T-helper 17 cell (primary cell): ENCODE measurements at places on chromosomes 16 and 17. TPM values are rescaled to one million over a fixed set of nuclear protein-coding genes. Genes with fewer than 3 reads are reported as not detected.

The TMC7 gene
- total RNA-seq = not detected

The KRT20 gene
- not detected for total RNA-seq

The CCL16 gene
- total RNA-seq = not detected

The SLC38A8 gene
- total RNA-seq = not detected

The HEATR9 gene
- 0.50 TPM for total RNA-seq

The NPIPB5 gene
- total RNA-seq = 615 TPM

The SHBG gene
- total RNA-seq = 0.40 TPM

The BANP gene
- 46.9 TPM for total RNA-seq

The CNGB1 gene
- not detected for total RNA-seq

The HID1 gene
- total RNA-seq = 14.9 TPM

The SSTR5 gene
- total RNA-seq = not detected

The POLR2A gene
- total RNA-seq = 572 TPM

The MYH11 gene
- total RNA-seq = 0.22 TPM

The SRRM2 gene
- total RNA-seq = 1,185 TPM

The ABCA9 gene
- not detected for total RNA-seq

The PLD6 gene
- 13.2 TPM for total RNA-seq

GRCh38 chr17:9244066-9245052 lies 223.0 kb downstream of the NTN1 start:
- no peak for DNase-seq
- H3K27ac ChIP-seq = peak overlapping the region; percentile 45
- no peak overlapping the region for H3K4me3 ChIP-seq
- no peaks in the 10 kb centered on the region for H3K27me3 ChIP-seq
- H3K36me3 ChIP-seq = peaks cover 2% of the 10 kb centered on the region

DNA sequence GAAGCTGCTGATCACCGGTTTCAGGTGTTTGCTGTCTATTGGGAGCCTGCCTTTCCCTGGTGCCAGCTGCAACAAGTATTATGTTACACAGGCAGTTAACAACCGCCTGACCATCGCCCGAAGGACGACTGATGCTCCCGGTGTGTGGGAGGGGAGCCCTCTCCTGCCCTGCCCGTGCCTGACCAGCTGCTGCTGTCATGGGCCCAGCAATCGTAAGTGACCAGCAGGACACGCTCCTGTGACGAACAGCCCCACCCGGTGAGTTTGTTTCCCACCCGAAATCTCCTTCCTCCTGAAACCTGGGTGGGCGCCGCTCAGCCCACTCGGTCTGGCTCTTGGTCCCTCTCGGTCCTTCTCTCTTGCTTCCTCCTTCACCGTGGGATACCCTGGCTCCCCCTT lies 17.9 kb upstream of the UBE2I start:
- no peaks in the 10 kb centered on the region for H3K36me3 ChIP-seq
- H3K27me3 ChIP-seq = peaks cover 41% of the 10 kb centered on the region
- no peaks in the 10 kb centered on the region for H3K4me1 ChIP-seq
- no peak for DNase-seq
- H3K4me3 ChIP-seq = no peak overlapping the region
- no peak overlapping the region for H3K27ac ChIP-seq

GRCh38 chr17:48630925-48631692 lies 5.0 kb upstream of the HOXB9 start:
- DNase-seq = peak; percentile 1
- no peak overlapping the region for H3K4me3 ChIP-seq
- peaks cover 2% of the 10 kb centered on the region for H3K36me3 ChIP-seq
- H3K27ac ChIP-seq = no peak overlapping the region
- H3K27me3 ChIP-seq = peaks cover 94% of the 10 kb centered on the region

- peak overlapping the region; percentile 100 for H3K4me3 ChIP-seq
- peak overlapping the region; percentile 89 for H3K27ac ChIP-seq
- DNase-seq = no peak
- no peaks in the 10 kb centered on the region for H3K27me3 ChIP-seq
These were observed 1.2 kb downstream of the GID4 start for GRCh38 chr17:18040261-18040858.

DNA sequence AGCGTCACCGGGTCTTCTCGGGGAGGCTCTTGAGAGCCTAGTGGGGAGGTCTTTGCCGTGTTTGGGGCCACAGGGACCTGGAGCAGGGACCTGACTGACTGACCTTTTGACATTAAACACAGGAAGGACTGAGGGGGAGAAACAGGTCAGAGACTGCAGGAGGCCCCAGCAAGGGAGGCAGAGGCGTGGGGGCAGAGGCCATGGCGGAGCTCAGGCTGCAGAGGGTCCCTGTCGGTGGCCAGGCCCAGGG lies 41.6 kb upstream of the GSE1 start:
- peak overlapping the region; percentile 75 for H3K4me3 ChIP-seq
- no peaks in the 10 kb centered on the region for H3K27me3 ChIP-seq
- peak overlapping the region; percentile 39 for H3K27ac ChIP-seq

GRCh38 chr16:118857-119256 lies 19.6 kb downstream of the NPRL3 start:
- peaks cover 2% of the 10 kb centered on the region for H3K36me3 ChIP-seq
- no peak for DNase-seq
- H3K27ac ChIP-seq = no peak overlapping the region
- H3K4me3 ChIP-seq = no peak overlapping the region

DNA sequence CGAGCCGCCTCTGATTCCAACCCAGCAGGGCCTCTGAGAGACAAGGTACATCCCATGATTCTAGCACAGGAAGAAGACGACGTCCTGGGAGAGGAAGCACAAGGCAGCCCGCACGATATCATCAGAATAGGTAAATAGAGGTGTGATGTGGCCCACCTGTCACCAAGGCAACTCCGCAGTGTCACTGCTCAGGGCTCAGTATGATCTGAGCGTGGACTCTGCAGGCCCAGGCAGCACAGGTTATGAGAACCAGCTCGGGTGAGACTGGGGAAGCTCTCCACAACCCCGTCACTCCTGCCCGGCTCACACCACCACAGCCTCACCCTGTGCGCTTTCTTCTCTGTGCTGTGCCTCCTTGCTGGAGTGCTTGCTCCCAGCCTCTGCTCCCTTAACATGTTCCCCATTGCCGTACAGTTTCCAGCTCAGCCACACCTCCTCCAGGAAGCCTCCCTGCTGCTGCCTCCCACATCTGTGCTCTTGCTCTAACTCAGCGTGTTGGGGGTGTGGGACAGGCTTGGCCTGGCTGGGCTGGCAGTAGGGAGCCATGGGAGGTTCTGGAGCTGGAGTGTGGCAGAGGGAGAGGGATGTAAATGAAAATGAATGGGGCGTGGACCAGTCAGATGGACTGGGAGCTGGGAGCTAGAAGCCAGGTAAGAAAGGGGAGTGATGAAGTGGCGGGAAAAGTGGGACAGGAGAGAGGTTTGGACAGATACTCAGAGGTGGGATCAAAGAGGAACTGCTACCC lies 7.7 kb downstream of the METTL22 start:
- no peak for DNase-seq
- H3K36me3 ChIP-seq = peaks cover 8% of the 10 kb centered on the region
- H3K27ac ChIP-seq = no peak overlapping the region
- no peak overlapping the region for H3K4me3 ChIP-seq
- H3K27me3 ChIP-seq = no peaks in the 10 kb centered on the region

GRCh38 chr17:18233803-18234518 lies 8.5 kb downstream of the LLGL1 start:
- H3K36me3 ChIP-seq = peaks cover 3% of the 10 kb centered on the region
- H3K27me3 ChIP-seq = no peaks in the 10 kb centered on the region
- no peak overlapping the region for H3K27ac ChIP-seq
- DNase-seq = no peak
- peaks cover 5% of the 10 kb centered on the region for H3K4me1 ChIP-seq
- H3K4me3 ChIP-seq = no peak overlapping the region

DNA sequence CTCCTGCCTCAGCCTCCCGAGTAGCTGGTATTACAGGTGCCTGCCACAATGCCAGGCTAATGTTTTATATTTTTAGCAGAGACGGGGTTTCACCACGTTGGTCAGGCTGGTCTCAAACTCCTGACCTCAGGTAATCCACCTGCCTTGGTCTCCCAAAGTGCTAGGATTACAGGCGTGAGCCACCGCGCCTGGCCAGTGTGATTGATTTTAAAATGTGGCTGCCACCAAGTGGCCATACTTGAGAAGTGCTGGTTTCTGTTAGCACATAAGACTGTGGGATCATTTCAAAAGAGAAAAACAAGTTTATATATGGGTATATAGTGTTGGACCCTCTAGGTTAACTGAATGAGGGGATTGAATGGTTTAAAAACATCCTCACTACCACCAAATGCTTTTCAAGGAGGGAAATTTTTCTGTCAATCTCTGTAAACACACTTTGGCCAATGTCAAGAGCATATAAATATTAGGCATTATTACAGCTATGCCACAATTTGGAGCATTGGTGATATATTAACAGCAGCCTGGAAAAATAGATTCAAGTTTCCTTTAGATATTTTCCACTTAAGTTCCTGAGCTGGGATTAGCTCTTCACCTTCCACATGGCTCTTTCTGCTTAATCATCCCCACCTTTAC lies 13.5 kb upstream of the DHRS13 start:
- H3K27me3 ChIP-seq = no peaks in the 10 kb centered on the region
- DNase-seq = no peak
- no peak overlapping the region for H3K4me3 ChIP-seq
- H3K36me3 ChIP-seq = peaks cover 14% of the 10 kb centered on the region
- peaks cover 9% of the 10 kb centered on the region for H3K4me1 ChIP-seq
- peak overlapping the region; percentile 67 for H3K27ac ChIP-seq

- no peak overlapping the region for H3K4me3 ChIP-seq
- no peak overlapping the region for H3K27ac ChIP-seq
- peaks cover 5% of the 10 kb centered on the region for H3K4me1 ChIP-seq
- peaks cover 18% of the 10 kb centered on the region for H3K27me3 ChIP-seq
- no peaks in the 10 kb centered on the region for H3K36me3 ChIP-seq
These were observed 18.3 kb upstream of the CCL5 start for GRCh38 chr17:35898283-35899070.

GRCh38 chr17:752002-752619 lies at the start of gene GEMIN4:
TSS of gene GEMIN4 (minus strand) at chr17:752264. CDS start at chr17:752142, 122 bp downstream.
- no peaks in the 10 kb centered on the region for H3K27me3 ChIP-seq
- H3K36me3 ChIP-seq = peaks cover 5% of the 10 kb centered on the region
- peaks cover 35% of the 10 kb centered on the region for H3K4me1 ChIP-seq
- peak within 1 kb of the TSS; percentile 94 for H3K27ac ChIP-seq
- DNase-seq = peak; percentile 95

DNA sequence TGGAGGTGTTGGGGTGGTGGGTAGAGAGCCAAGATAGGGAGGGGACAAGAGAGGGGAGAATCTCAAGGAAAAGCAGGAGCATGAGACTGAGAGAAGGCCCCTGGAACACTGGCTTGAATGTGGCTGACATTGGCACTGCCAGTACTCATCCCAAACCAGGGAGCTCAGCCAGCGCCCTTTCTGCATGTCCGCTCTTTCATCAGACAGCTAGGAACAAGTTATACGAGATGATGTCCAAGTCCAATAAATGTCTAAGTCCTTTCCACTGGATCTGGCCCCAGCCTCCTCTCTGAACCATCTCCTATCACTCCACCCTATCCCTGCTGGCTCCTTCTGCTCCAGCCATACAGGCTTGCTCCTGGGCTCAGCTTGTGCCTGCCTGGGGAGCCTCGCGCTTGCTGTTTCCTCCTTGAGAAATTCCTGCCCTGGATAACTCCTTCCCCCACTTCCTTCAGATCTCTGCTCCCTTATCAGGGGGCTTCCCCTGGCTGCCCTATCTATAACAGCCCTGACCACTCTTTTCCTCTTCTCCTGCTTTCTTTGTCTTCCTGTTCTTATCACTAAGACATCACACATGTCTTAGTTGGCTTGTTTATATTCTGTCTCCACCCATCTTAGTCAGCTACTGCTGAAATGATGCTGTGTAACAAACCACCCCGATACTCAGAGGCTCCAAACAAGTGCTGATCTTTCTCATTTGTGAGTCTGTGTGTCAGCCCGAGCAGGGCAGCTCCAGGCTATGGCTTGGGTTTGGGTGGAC lies 37.1 kb upstream of the MEOX1 start:
- H3K4me1 ChIP-seq = peaks cover 6% of the 10 kb centered on the region
- H3K27ac ChIP-seq = no peak overlapping the region
- no peaks in the 10 kb centered on the region for H3K36me3 ChIP-seq

- H3K27ac ChIP-seq = no peak overlapping the region
- peaks cover 2% of the 10 kb centered on the region for H3K4me1 ChIP-seq
- H3K4me3 ChIP-seq = no peak overlapping the region
- H3K36me3 ChIP-seq = no peaks in the 10 kb centered on the region
- DNase-seq = no peak
These were observed 201.8 kb upstream of the CDH5 start for GRCh38 chr16:66164581-66165247.

DNA sequence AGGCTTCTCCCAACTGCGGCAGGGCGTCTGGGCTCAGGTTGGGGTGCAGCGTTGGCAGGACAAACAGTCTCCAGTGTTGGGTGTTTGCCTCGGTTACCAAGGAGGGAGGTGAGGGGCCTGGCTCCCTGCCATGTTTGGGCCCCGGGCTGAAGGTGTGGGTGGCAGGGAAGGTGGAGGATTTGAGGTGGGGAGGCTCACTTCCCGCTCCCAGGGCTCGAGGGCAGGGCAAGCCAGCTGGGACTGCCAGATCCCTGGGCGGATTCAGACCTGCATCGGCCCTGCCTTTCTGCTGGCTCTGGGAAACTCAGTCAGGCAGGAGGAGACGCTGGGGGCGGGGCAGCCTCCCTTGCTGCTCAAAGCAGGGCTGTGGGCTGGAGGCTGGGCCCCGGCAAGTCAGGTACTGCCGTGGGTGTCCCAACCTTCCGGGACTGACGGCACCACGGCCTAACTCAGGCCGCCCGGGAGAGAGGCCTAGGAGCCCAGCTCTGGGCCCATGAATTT lies 31.3 kb upstream of the KRT17 start:
- no peak overlapping the region for H3K27ac ChIP-seq
- H3K27me3 ChIP-seq = peaks cover 10% of the 10 kb centered on the region

DNA sequence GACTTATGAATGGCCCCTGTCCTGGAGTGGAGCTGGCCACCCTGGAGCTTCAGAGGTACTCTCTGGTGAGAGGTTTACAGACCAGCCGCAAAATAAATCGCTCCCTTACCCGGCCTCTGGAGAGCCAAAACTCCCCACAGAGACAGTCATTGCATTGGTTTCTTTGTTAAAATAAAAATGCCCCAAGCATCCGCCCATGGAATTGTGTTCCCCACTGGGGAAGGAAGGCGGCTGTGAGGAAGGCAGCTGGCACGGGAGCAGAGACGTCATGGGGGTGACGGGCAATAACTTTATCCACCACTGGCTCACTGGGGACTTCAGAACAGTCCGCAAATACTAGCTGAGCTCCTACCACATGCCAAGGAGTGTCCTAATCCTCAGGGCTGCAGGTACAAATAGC lies 266.2 kb upstream of the FOXF1 start:
- DNase-seq = no peak
- H3K27me3 ChIP-seq = peaks cover 49% of the 10 kb centered on the region
- peaks cover 3% of the 10 kb centered on the region for H3K36me3 ChIP-seq
- no peak overlapping the region for H3K4me3 ChIP-seq

- H3K4me3 ChIP-seq = peak overlapping the region; percentile 88
- no peaks in the 10 kb centered on the region for H3K36me3 ChIP-seq
- H3K27me3 ChIP-seq = no peaks in the 10 kb centered on the region
- peak; percentile 54 for DNase-seq
- H3K4me1 ChIP-seq = peaks cover 39% of the 10 kb centered on the region
These were observed 852 bp upstream of the HELZ start for GRCh38 chr17:67245694-67246402.

GRCh38 chr16:66658860-66659190 lies 37.7 kb downstream of the CMTM4 start:
- no peak overlapping the region for H3K4me3 ChIP-seq
- H3K36me3 ChIP-seq = peaks cover 5% of the 10 kb centered on the region
- no peak overlapping the region for H3K27ac ChIP-seq
- DNase-seq = no peak

GRCh38 chr17:1362065-1362848 lies 37.8 kb downstream of the YWHAE start:
- DNase-seq = no peak
- H3K27me3 ChIP-seq = no peaks in the 10 kb centered on the region
- H3K4me3 ChIP-seq = peak overlapping the region; percentile 86
- H3K36me3 ChIP-seq = peaks cover 9% of the 10 kb centered on the region
- H3K27ac ChIP-seq = peak overlapping the region; percentile 95
